ENCODE measurements at places on chromosomes 3 and 15.

GRCh38 chr3:109229174-109229847, 87.0 kb downstream of the DPPA2 start:
- no peak for DNase-seq

- DNase-seq: no peak
Observed at GRCh38 chr15:57053470-57053869, 135.0 kb downstream of the TCF12 start.

DNA sequence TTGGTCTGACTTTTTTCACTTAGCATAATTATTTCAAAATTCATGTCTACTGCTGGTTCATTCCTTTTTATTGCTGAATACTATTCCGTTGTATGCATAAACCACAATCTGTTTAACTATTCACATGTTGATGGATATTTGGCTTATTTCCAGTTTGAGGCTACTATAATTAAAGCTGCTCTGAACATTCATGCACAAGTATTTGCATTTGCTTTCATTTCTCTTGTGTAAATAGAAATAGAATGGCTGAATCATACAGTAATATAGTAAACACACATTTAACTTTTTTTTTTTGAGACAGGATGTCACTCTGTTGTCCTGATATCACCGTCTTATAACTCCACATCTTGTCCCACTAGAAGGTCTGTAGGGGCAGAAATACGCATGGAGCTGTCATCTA, 57.3 kb downstream of the NMNAT3 start:
- no peak for DNase-seq

GRCh38 chr3:124283652-124284023, 291.7 kb upstream of the ROPN1 start:
- no peak for DNase-seq

GRCh38 chr15:85485956-85486567, 105.7 kb downstream of the AKAP13 start:
- peak; percentile 73 for DNase-seq

- peak; percentile 23 for DNase-seq
Observed at GRCh38 chr3:182533394-182533793, 259.9 kb upstream of the ATP11B start.

- DNase-seq: no peak
Observed at GRCh38 chr3:120244834-120245225, 40.2 kb downstream of the GPR156 start.

- no peak for DNase-seq
Observed at GRCh38 chr3:4770561-4770960, 208.7 kb upstream of the BHLHE40 start.

DNA sequence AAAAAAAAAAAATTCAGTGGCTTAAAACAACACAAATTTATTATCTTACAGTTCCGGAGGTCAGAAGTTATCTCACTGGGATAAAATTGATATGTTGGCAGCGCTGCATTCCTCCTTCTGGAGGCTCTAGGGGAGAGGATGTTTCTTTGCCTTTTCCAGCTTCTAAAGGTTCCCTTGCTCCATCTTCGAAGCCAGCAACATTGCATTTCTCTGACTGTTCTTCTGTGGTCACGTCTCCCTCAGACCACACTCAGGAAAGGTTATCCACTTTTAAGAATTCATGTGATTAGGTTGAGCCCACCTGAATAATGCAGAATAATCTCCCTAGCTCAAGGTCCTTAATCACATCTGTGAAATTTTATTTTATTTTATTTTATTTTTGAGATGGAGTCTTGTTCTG, 23.4 kb upstream of the ACAP2 start:
- no peak for DNase-seq

DNA sequence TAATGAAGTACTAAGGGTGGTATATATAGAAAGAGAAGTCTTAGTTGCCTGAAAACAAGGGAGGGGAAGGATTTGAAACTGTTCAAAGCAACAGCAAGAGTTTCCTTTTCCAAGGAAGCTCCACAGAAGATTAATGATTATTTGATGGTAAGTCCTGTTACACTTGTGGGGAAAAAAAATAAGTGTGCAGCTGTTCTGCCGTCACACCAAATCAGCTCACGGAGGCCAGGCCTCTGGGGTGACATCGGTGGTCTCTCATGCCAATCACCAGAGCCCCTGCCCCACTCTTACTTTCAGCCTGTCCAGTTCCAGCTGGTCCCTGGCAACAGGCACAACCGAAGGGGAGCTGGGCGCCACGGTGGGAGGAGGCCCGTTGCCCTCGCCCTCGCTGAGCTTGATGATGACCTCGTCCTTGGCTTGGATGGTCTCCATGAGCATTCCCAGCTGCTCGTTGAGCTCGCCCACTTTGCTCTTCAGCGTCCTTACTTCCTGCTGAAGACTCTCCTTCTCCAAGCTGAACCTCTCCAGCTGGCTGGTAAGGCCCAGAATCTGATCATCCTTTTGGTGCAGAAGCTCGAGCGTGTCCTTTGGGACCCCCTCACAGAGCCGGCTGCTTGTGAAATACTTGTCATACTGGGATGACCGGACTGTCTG, 53.5 kb downstream of the TBC1D2B start:
- DNase-seq: no peak

DNA sequence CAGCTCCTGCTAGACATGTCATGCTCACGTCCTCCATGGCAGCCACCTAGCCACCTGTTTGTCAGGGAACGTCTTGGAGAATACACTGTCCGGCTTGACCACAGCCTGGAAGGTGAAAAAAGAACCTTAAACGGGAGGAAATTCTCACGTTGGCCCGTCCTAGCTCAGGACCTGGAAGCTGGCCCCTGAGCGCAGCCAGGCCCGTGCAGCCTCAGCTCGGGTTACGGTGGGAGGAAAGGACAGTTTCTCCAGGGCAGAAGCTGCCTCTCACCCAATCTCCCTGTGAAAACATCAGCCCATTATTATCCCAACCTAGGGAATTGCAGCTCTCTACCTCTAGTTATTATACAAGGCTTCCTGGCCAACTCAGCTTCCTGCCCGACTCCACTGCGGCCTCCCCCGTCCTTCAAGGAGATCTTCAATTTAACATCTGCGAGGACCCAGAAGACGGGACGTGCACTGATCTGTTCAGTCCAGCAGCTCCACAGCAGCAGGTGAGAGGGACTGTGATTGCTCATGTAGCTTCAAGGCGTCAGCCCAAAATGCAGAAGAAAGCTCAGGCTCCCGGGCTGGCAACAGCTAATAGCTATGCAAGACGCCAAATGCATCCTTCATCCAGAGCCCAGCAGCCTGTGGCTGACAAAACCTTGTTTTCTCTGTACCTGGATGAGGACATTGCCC, 84.7 kb downstream of the ADAMTS17 start:
- DNase-seq: no peak

- no peak for DNase-seq
Observed at GRCh38 chr3:50317300-50317699, 5.2 kb downstream of the HYAL2 start.

GRCh38 chr3:187987924-187988323, 166.0 kb upstream of the LPP start:
- no peak for DNase-seq

DNA sequence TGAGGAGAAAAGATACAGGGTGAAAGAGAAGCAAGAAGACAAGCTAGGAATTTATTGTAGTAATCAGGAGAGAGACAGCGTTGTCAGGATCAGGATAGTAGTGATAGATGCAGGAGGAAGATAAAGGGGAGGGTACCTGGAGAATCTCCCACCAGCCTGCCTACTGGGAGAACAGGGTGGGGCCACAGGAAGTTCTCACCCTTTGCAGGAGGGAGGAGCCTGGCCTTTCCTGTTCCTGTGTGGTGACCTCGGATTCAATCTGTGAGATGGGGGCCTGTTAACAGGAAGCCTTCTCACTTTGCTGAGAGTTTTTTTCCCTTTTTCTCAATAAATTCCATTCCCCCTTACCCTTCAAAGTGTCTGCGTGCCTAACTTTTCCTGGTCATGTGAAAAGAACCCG, 37.6 kb downstream of the GMPS start:
- DNase-seq: no peak

GRCh38 chr3:43054754-43055153, 51.1 kb downstream of the POMGNT2 start:
- DNase-seq: no peak

GRCh38 chr15:98751767-98752166, 103.4 kb downstream of the IGF1R start:
- no peak for DNase-seq

GRCh38 chr3:42581400-42581708, 413 bp downstream of the SEC22C start:
- no peak for DNase-seq

- peak; percentile 56 for DNase-seq
Observed at GRCh38 chr3:39101022-39101689, 6.3 kb downstream of the GORASP1 start.

DNA sequence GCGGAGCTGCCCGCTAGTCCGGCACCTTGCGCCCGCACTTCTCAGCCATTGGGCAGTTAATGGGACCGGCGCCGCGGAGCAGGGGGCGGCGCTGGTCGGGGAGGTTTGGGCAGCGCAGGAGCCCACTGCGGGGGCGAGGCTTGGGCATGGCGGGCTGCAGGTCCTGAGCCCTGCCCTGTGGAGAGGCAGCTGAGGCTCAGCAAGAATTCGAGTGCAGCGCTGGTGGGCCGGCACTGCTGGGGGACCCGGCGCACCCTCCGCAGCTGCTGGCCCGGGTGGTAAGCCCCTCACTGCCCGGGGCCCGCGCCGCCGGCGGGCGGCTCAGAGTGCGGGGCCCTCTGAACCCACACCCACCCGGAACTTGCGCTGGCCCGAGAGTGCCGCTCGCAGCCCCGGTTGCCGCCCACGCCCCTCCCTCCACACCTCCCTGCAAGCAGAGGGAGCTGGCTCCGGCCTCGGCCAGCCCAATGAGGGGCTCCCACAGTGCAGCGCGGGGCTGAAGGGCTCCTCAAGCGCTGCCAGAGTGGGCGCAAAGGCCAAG, 835.0 kb downstream of the TBL1XR1 start:
- no peak for DNase-seq

DNA sequence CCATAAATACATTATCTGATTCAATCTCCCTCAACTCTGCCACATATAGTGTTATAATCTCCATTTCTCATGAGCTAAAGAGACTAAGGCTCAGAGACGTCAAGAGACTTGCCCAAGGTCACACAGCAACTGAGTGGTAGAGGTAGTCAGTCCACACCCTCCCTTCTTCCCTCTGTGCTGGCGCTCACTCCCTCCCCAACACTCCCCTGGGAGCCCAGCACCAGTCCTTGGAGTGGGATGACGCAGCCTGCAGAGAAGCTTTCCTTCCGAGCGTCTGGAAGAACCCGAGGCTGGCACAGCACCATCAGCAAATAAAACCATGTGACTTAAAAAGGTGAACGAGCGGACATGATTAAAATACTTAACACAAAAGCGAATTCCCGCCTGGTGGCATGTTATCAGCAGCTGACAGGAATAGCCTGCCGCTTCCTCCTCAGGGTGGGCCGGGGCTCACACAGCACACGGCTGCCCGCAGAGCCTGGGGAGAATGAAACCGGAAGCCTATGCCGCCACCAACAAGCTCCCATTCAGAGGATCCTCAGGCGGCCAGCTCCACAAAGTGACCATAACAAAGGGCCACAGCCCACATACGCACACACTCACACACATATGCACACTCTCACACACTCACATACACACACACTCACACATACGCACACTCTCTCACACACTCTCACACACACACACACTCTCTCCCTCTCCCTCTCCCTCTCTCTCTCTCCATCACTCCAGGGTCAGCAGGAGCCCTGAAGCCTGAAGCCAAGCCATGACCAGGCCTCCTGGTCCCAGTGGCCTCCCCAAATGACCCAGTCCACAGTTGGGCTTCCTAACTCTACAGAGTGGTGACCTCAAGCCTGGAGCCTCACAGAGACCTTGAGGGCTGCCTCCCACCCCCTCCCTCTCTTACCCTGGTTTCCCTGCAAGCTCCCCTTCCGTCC, 120.5 kb downstream of the XXYLT1 start:
- DNase-seq: peak; percentile 51

DNA sequence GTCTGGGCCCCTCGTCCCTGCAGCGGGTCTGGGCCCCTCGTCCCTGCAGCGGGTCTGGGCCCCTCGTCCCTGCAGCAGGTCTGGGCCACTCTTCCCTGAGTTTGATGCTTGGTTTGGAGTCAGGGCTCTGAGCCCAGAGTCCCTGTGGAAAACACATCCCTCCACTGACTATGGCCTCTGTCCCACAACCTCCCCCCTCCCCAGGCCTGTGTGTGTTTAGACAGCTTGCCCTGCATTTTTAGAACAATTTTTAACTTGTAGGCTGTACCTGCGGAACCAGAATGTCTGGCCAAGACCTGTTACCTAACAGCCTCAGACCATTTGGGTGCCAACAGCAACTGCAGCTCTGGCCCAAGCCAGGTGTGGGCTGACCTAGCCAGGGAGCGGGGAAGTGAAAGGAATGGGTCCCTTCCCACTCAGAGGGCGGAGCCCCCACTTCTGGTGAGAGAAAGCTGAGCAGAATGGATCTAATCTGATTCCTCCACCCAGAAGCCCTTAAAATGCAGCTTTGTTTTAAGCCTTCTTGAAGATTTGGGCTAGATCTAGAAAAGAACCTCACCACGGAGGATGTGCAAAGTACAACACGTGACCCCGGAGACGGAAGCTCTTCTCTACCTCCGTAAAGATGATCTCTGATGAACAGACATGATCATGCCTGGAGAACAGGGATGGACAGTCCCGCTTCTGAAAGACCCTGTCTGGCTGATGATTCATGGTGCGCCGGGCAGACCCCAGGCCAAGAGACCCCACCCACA, 60.5 kb upstream of the TFRC start:
- no peak for DNase-seq

- no peak for DNase-seq
Observed at GRCh38 chr3:30924763-30925162, 30.3 kb upstream of the GADL1 start.

DNA sequence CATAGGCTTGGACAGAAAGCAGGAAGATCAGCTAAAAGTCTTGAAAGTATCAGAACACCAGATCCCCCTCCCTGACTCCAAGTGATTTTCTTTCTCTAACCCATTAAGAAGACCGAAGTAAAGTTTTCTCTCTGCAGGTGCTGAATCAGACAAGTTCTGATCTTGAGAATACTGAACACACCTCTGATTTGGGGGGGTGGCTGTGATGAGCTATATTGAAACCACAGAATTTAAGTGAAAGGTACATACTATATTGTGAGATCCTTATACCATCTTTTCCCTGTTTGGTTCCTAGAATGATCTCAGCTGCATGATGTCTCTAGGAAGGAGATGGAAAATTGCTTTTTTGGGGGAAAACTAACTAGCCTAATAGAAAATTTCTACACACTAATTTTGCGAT, 196.0 kb downstream of the DIPK2A start:
- DNase-seq: no peak

DNA sequence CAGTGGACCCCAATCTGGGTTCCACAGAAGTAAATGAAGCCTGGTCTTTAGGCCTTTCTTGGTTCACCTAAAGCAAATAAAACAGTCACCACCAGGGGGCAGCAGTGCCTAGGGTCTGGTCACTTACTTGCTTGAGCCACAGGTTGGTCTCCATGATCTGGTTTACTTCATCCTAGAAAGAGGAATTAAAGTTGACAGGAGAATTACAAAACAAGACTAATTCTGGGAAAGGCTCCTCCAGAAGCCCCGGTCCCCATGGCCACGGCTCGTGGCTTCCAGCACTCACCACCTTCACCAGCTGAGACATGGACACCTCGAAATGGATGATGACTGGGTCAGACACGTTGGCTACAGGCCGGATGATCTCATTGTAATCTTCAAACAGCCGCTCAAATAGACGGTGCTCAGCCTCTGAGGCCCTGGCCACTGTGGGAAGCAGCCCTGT, 2.3 kb downstream of the CHRNA3 start:
- peak; percentile 85 for DNase-seq

- DNase-seq: no peak
Observed at GRCh38 chr3:177642042-177642803, 444.9 kb upstream of the TBL1XR1 start.

Measured in hematopoietic multipotent progenitor cell treated with erythropoietin and hydrocortisone succinate and interleukin-3 and kit ligand, for 17 days (in vitro differentiated cells).